ENCODE measurements at places on chromosomes 2 and 18. TPM values are rescaled to one million over a fixed set of nuclear protein-coding genes. Genes with fewer than 3 reads are reported as not detected.

GRCh38 chr2:114814355-114814754, 371.9 kb downstream of the DPP10 start:
- no peak for DNase-seq
- H3K36me3 ChIP-seq, result no peaks in the 10 kb centered on the region
- no peak overlapping the region for H3K4me3 ChIP-seq
- H3K27me3 ChIP-seq, result no peaks in the 10 kb centered on the region
- no peak overlapping the region for H3K27ac ChIP-seq

- peaks cover 32% of the 10 kb centered on the region for H3K4me1 ChIP-seq
- no peak overlapping the region for H3K27ac ChIP-seq
- H3K36me3 ChIP-seq, result no peaks in the 10 kb centered on the region
- H3K27me3 ChIP-seq, result no peaks in the 10 kb centered on the region
Observed at GRCh38 chr2:10036095-10036884, 7.1 kb upstream of the KLF11 start.

DNA sequence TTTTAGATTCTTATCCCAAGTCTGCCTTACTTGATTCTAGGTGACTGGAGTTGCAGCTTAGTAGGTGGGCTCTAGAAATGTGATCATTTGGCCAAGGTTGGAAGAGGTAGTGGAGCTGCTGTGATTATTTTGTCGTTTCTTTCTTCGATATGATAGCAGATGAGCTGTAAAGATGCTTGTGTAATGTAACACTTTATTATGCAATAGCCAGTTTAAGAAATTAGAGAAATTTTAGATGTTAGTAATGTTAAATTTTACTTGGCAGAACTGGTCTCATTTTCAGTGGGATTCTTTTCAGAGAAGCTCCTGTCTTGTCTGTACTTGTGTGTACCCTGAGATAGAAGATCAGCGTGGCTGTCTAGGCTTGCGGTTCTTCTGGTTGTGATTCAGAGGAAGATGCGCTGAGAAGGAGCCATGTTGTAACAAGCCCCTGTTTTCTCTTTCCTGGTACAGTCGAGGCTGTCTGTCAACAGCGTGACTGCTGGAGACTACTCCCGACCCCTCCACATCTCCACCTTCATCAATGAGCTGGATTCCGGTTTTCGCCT, 9.3 kb downstream of the TSN start:
- DNase-seq, result no peak
- H3K4me1 ChIP-seq, result no peaks in the 10 kb centered on the region
- no peak overlapping the region for H3K27ac ChIP-seq
- H3K27me3 ChIP-seq, result no peaks in the 10 kb centered on the region

- no peaks in the 10 kb centered on the region for H3K27me3 ChIP-seq
- H3K36me3 ChIP-seq, result no peaks in the 10 kb centered on the region
- DNase-seq, result no peak
Observed at GRCh38 chr2:104678181-104678580, 175.7 kb upstream of the POU3F3 start.

DNA sequence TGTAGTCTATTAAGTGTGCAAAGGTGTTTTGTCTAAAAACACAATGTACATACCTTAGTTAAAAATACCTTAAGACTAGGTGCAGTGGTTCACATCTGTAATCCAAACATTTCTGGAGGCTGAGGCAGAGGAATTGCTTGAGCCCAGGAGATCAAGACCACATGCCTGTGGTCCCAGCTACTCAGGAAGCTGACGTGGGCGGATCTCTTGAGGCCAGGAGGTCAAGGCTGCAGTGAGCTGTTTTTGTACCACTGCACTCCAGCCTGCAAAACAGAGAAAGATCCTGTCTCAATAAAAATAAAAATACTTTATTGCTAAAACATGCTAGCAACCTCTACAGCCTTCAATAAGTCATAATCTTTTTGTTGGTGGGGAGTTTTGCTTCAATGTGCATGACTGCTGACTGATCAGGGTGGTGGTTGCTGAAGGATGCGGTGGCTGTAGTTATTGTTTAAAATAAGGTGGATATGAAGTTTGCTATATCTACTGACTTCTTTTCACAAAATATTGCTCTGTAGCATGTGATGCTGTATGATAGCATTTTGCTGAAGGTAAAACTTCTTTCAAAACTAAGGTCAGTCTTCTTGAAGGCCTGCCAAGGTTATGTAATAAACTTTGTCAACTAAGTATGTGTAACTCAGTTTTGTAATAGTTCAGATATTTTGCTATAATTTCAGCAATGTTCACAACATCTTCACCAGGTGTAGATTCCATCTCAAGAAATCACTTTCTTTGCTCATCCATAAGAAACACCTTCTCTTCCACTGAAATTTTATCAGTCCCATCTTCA, 1238.0 kb upstream of the NRXN1 start:
- no peaks in the 10 kb centered on the region for H3K27me3 ChIP-seq
- H3K4me1 ChIP-seq, result no peaks in the 10 kb centered on the region
- H3K27ac ChIP-seq, result no peak overlapping the region

DNA sequence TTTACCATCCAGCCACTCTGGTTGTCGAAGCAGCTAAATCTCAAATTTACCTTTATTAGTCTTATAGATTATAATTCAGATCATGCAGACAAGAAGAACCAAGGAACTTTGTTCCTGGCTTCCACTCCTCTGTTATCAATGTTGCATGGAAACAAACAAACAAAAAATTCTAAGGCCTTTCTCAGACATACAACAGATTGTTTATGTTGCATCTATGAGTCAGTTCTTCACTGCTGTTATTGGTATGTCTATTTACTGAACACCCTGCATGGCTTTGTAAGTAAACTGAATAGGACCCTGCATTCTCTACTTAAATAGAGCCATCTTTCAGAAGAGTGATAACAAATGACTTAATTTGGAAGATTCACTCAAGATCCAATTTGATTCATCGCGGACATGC, 1.6 kb upstream of the ANKRD44 start:
- H3K27ac ChIP-seq, result no peak overlapping the region
- no peaks in the 10 kb centered on the region for H3K27me3 ChIP-seq
- H3K36me3 ChIP-seq, result no peaks in the 10 kb centered on the region
- peaks cover 28% of the 10 kb centered on the region for H3K4me1 ChIP-seq
- H3K4me3 ChIP-seq, result no peak overlapping the region

ADCYAP1 gene
- total RNA-seq, result not detected

DNA sequence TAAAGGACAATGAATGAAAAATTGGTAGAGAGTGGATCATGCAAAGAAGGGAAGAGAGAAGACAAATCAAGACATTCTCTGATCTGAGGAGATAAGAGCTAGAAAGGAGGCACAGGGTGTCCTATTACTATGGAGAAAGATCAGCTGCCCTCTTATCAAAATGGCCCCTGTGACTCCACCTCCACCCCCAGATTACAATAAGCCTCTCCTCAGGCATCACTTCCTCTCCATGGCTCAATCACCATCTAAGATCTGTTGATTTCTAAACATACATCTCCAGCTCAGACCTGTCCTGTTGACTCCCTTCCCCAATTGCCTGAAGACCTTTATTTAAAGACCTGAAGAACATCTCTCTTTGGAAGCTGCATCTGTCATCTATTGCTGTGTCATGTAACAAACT, 43.2 kb downstream of the SP100 start:
- no peak overlapping the region for H3K4me3 ChIP-seq
- no peaks in the 10 kb centered on the region for H3K27me3 ChIP-seq
- peaks cover 85% of the 10 kb centered on the region for H3K36me3 ChIP-seq
- no peak overlapping the region for H3K27ac ChIP-seq

TOGARAM2 gene
- total RNA-seq, result 9.3 TPM

DNA sequence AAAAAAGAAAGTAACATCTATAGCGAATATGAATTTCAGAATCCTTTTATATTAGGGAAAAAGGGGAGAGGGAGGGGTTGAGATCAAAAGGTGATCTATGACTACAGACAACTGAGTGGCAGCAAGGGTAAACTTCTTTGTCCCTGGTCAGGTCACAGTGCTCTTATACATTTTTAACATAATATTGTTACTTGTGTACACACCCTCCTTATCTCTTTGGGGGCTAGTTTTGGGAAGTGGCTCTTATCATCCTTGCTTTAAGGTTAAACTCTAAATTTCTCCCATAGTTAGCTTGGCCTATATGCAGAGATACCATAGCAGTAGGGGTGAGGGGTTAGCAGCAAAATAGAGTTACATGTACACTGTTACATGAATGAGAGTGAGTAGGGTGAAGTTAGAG, 31.6 kb upstream of the ATG16L1 start:
- no peak overlapping the region for H3K27ac ChIP-seq
- no peaks in the 10 kb centered on the region for H3K36me3 ChIP-seq
- H3K4me3 ChIP-seq, result no peak overlapping the region
- no peak for DNase-seq

ARHGAP28 gene
- not detected for total RNA-seq

GRCh38 chr2:83368916-83369315, 1090.2 kb downstream of the SUCLG1 start:
- no peaks in the 10 kb centered on the region for H3K36me3 ChIP-seq
- no peaks in the 10 kb centered on the region for H3K27me3 ChIP-seq
- no peaks in the 10 kb centered on the region for H3K4me1 ChIP-seq
- DNase-seq, result no peak
- H3K4me3 ChIP-seq, result no peak overlapping the region

DNA sequence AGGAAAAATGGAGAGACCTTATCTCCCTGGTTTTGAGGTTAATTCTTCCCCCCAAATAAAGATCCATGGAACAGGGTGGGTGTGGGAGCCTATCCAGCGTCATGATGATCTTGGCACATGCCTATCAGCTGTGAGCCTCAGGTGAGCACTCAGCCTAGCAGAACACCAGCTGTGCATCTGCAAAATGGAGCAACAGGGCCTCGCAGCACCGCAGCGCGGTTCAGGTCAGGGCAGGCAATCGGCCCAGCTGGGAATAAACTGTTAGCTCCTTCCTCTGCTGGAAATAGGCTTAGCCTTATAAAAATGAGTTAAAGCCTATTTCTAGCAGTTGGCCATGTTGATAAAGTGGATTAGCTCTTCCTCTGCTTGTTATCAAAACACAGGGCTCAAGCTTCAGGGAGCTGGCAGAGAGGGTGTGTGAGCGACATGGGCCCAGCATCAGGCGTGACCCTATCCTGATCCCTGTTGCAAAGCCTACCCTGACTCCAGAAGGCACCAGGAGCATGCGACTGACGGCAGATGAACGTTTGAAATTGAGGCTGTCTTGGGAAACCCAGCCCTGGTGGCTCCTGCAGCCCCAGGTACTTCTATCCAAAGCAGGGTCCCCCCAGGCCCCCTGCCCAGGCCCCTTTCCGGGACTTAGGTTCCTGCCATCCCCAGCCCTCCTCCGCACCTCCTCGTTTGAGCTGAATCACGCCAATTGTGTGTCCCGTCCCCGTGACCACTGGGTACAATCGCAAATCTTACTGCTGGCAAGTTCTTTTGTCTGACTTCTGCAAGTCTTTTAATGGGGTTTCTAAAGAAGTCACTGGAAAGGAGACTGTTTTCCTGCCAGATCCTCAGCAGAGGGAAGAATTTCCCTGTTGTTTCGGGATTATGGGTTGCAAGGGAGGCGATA, 35.4 kb downstream of the ARHGEF4 start:
- H3K27me3 ChIP-seq, result no peaks in the 10 kb centered on the region
- no peaks in the 10 kb centered on the region for H3K4me1 ChIP-seq
- H3K36me3 ChIP-seq, result no peaks in the 10 kb centered on the region
- no peak overlapping the region for H3K4me3 ChIP-seq

GRCh38 chr2:232871418-232871834, 1.4 kb downstream of the SNORC start:
- H3K36me3 ChIP-seq, result no peaks in the 10 kb centered on the region
- H3K4me3 ChIP-seq, result no peak overlapping the region
- DNase-seq, result no peak
- no peak overlapping the region for H3K27ac ChIP-seq
- peaks cover 7% of the 10 kb centered on the region for H3K4me1 ChIP-seq

CTLA4 gene
- total RNA-seq, result 459 TPM

DNA sequence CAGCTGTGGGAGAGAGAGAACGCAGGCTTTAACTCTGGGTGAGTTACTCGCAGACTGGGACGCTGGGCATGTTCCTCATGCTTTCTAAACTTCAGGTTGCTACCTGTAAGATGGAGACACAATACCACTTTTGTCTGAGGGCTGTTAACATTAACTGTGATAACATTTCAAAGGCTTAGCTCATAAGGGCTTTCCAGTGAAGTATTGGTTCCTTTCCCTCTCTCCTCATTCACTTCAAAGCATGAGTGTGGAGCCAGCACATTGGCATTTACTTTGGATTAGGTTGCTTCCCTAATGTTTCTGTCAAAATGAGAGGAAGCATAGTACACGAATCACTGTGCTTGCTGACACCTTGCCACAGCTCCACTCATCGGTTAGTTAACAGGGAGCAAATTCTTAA, 30.2 kb downstream of the INSIG2 start:
- no peak overlapping the region for H3K27ac ChIP-seq
- no peaks in the 10 kb centered on the region for H3K36me3 ChIP-seq
- no peaks in the 10 kb centered on the region for H3K27me3 ChIP-seq
- DNase-seq, result no peak

GRCh38 chr2:27942612-27943547, 52.4 kb downstream of the BABAM2 start:
- peaks cover 4% of the 10 kb centered on the region for H3K36me3 ChIP-seq
- DNase-seq, result no peak
- H3K4me1 ChIP-seq, result no peaks in the 10 kb centered on the region
- no peaks in the 10 kb centered on the region for H3K27me3 ChIP-seq
- no peak overlapping the region for H3K4me3 ChIP-seq
- H3K27ac ChIP-seq, result no peak overlapping the region

- peaks cover 78% of the 10 kb centered on the region for H3K4me1 ChIP-seq
- peak; percentile 84 for DNase-seq
- no peaks in the 10 kb centered on the region for H3K27me3 ChIP-seq
- peak overlapping the region; percentile 56 for H3K4me3 ChIP-seq
- no peaks in the 10 kb centered on the region for H3K36me3 ChIP-seq
Observed at GRCh38 chr2:136051725-136052048, 66.3 kb upstream of the DARS1 start.

- H3K4me3 ChIP-seq, result no peak overlapping the region
- H3K4me1 ChIP-seq, result no peaks in the 10 kb centered on the region
- DNase-seq, result no peak
- H3K36me3 ChIP-seq, result no peaks in the 10 kb centered on the region
- no peak overlapping the region for H3K27ac ChIP-seq
Observed at GRCh38 chr18:26540043-26540628, 8.2 kb downstream of the KCTD1 start.

SERPINB8 gene
- 13.5 TPM for total RNA-seq

GRCh38 chr2:101823859-101824258, 126.4 kb downstream of the MAP4K4 start:
- peaks cover 28% of the 10 kb centered on the region for H3K36me3 ChIP-seq
- no peak overlapping the region for H3K27ac ChIP-seq
- no peak overlapping the region for H3K4me3 ChIP-seq
- no peaks in the 10 kb centered on the region for H3K27me3 ChIP-seq
- DNase-seq, result no peak
- H3K4me1 ChIP-seq, result peaks cover 43% of the 10 kb centered on the region

All from CD4-positive, CD25-positive, alpha-beta regulatory T cell (primary cell).